ENCODE measurements at places on chromosomes 5 and 9.

DNA sequence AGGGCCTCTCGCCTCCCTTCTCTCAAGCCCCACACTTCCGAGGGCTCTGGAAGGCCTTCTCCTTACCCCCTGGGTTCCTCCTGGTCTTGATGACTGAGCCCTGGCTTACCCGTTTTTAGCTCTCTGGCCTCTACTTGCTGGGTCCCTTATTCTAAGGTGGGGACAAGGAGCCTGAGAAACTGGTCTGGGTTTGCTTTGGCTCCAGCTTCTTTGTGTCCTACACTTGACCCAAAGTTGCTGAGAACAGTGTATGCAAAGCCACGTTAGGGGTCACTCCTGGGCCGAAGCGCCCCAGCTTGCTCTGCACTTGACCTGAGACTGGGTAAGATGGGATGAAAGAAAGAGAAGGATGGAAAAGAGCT lies 788 bp downstream of the ZNF346 start:
- DNase-seq, result no peak

- DNase-seq, result no peak
These were observed 39.4 kb downstream of the MRPS27 start for GRCh38 chr5:72280581-72281069.

DNA sequence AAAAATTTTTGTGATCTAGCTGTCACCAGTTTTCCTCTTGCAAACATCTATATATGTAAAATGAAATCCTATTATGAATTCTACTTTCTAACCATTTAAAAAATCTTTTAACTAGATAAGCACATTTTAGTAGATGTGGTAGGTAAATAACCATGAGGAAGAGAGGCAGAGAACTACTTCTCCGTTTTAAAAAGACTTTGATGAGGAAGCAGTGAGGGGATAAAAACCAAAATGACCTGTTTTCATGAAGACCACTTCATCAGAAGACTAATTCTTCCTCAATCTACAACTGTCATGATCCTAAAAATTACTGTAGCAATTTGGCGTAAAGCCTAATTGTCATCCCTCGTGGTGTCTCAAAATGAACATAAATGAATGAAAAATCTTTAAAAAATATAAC lies 15.7 kb upstream of the ERBIN start:
- DNase-seq, result no peak

- DNase-seq, result no peak
These were observed 58.8 kb downstream of the SNX30 start for GRCh38 chr9:112809351-112809848.

DNA sequence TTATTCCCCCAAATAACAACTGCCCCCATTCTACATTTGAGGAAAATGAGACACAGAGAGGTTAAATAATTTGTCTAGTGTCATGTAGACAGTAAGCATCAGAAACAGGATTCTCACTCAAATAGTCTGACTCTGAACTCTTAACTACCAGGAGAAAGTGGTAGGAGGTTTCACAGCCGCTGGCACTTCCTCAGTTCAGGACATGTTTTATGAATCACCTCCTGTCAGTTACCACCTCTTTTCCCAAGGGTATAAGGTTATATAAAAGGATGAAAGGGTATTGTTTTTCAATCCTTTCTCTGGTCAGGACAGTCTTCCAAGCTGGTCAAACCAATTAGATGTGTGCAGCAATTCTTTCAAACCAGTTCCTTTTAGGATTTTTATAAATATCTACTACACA lies 52.1 kb downstream of the TSSK1B start:
- DNase-seq, result no peak

Data from T-helper 22 cell (primary cell).